ENCODE measurements at places on chromosomes 5 and 9. TPM values are rescaled to one million over a fixed set of nuclear protein-coding genes. Genes with fewer than 3 reads are reported as not detected.

DNA sequence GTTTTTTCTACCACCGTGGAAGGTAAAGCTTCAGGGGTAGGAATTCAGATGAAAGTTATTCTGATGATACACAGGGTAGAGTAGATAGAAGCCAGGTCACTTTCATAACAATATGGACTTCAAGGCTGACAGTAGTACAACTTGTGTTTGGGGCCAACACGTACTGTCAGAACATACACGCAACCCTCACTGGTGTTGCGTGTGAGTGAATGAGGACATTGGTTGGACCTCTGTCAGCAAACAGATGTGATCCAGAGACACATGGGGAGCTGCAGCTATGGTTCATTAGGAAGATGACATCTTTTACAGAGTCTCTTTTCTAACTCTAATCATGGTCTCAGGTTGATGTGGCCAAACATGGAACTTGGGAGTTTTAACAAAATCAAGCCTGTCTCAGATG, 70.1 kb upstream of the MOCS2 start:
- no peak for DNase-seq

GRCh38 chr5:132069561-132069960, 4.0 kb upstream of the CSF2 start:
- no peak for DNase-seq

Gene PCDHA3
- not detected for total RNA-seq

- no peak for DNase-seq
Measured at GRCh38 chr5:143101725-143102386, 301.6 kb downstream of the NR3C1 start.

GRCh38 chr9:83154087-83154736, 91.3 kb upstream of the RASEF start:
- no peak for DNase-seq

- no peak for DNase-seq
Measured at GRCh38 chr9:94882966-94883641, 156.6 kb downstream of the AOPEP start.

- no peak for DNase-seq
Measured at GRCh38 chr5:174901336-174901735, 177.0 kb downstream of the MSX2 start.
